OCI-LY7 (cell line): ENCODE measurements at places on chromosomes 3 and 15. TPM values are rescaled to one million over a fixed set of nuclear protein-coding genes. Genes with fewer than 3 reads are reported as not detected.

The CCR4 gene
- not detected in 2 replicates for total RNA-seq

The GRM2 gene
- total RNA-seq, result 0.11 and 0.29 TPM in 2 replicates

The GOLGA6B gene
- total RNA-seq, result 0.53 TPM in 1 of 2 replicates, not detected in the other

The KCNAB1 gene
- total RNA-seq, result not detected in 2 replicates

The NOX5 gene
- total RNA-seq, result not detected in 2 replicates

The GMNC gene
- total RNA-seq, result not detected in 2 replicates

The KLHL6 gene
- 169 and 191 TPM in 2 replicates for total RNA-seq

The PRSS50 gene
- total RNA-seq, result not detected in 2 replicates

The ZDHHC23 gene
- 44.4 and 51.9 TPM in 2 replicates for total RNA-seq

The POPDC2 gene
- 0.96 and 1.3 TPM in 2 replicates for total RNA-seq

The SERPINI1 gene
- total RNA-seq, result 12.9 TPM in 2 replicates

The LRTM1 gene
- total RNA-seq, result not detected in 2 replicates

The FGD5 gene
- 0.21 TPM in 1 of 2 replicates, not detected in the other for total RNA-seq

The CIDEC gene
- not detected in 2 replicates for total RNA-seq

The TPRG1 gene
- total RNA-seq, result not detected in 2 replicates

The NR2E3 gene
- not detected in 2 replicates for total RNA-seq

The EPHA6 gene
- not detected in 2 replicates for total RNA-seq

The MYH15 gene
- 0.06 and 0.46 TPM in 2 replicates for total RNA-seq

The C3orf85 gene
- total RNA-seq, result not detected in 2 replicates

The FAH gene
- 15.3 and 18.4 TPM in 2 replicates for total RNA-seq

The LRIG1 gene
- 84.2 and 113 TPM in 2 replicates for total RNA-seq

The SCN11A gene
- total RNA-seq, result 0.13 and 0.22 TPM in 2 replicates

The ZIC1 gene
- not detected in 2 replicates for total RNA-seq

The ANKUB1 gene
- not detected in 2 replicates for total RNA-seq

The ECE2 gene
- total RNA-seq, result not detected in 2 replicates

The ANKRD63 gene
- not detected in 2 replicates for total RNA-seq

The MAP2K1 gene
- 82.6 and 95.8 TPM in 2 replicates for total RNA-seq

The LRRN1 gene
- not detected in 2 replicates for total RNA-seq
